ENCODE measurements at places on chromosomes 12 and 14.
A peak's percentile ranks its signal among the peaks of the same experiment; 100 is the strongest.

GRCh38 chr14:89669193-89669592, 252.2 kb upstream of the FOXN3 start:
- DNase-seq, result no peak

DNA sequence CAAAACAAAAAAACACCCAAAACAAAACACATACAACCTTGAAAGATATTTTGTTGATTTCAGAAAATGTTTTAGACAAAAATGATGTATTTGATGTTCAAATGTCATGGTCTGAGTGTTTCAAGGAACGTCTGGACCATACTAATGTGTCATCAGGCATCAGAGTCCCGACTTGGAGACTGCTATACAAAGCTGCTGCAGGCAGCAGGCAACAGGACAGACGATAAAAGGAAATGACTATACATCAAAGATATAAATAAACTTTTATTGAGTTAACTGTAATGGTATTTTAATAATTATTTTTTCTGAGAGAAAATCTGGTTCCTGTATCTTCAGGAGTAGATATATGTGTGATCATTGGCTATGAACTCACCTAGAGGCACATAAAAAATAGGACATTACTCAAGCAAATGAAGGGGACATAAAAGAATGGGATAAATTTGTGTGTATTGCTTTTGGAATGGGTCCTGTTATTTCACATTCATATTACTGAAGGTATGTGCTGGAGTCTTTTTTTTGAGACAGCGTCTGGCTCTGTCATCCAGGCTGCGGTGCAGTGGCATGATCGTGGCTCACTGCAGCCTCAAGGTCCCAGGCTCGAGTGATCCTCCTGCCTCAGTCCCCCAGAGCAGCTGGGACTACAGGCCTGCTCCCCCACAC, 87.3 kb upstream of the HECTD1 start:
- no peak for DNase-seq

- no peak for DNase-seq
These were observed 1.3 kb downstream of the RNASE8 start for GRCh38 chr14:21058903-21059302.

- peak; percentile 49 for DNase-seq
These were observed 3.7 kb downstream of the TMEM253 start for GRCh38 chr14:21104448-21105060.

GRCh38 chr14:70392676-70393075, 24.2 kb downstream of the SYNJ2BP start:
- no peak for DNase-seq

DNA sequence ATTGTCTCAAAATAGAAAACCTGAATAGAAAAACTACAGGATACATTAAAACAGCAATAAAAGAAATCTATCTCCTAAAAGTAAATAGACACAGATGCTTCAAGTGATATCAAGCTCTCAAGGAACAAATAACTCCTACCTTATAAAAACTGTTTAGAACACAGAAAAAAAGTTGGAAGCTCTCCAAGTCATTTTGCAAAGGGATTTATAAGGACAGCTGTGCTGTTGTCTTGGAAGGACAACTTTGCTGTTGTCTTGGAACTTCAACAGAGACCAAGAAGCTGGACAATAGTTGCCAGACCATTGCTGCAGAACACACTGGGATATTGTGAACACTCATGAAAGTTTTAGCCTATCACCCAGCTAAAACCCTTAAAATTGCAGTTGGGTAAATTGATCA, 780.7 kb downstream of the FLRT2 start:
- no peak for DNase-seq

- no peak for DNase-seq
These were observed 244.4 kb downstream of the NEDD1 start for GRCh38 chr12:97151481-97151880.

DNA sequence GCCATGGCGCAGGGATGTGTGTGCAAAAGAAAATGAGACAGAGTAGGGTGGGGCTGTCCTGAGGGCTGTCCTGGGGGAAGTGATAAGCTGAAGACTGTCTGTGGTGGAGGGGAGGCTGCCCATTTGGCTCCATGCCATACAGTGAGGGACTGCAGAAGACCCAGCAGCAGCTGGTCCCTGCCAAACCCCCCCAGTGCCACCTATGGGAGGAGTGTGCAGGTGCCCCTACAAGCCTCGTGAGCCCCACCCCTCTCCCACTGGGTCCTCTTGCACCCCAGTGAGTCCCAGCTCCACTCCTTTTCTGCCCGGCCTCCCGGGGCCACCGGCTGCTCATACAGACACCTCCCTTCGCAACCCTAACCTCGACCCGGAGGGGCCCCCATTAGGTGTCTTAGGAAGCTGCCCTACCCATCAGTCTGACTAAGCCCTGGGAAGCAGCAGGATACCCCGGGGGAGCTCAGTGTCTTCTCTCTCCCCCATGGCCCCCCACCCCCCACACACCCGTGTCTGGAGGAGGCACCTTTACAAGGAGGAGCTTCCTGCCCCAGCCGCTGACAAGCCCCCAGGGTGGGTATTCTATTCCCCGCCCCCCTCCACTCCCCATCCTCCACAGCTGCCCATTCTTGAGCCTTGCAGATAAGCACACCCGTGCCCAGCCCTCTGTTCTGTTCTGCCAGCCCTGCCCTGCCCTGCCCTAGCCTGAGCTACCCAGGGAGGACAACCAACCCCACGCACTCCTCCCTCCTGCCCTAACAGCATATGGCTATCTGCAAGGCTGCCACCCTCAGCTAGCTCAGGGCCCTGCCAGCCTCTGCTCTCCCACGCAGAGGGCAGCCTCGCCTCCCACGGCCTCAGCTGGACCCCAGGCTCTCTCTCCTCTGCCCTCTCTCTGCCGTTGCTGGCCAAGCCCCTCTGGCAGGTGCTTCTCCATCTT, 41.9 kb downstream of the SLC6A12 start:
- no peak for DNase-seq

DNA sequence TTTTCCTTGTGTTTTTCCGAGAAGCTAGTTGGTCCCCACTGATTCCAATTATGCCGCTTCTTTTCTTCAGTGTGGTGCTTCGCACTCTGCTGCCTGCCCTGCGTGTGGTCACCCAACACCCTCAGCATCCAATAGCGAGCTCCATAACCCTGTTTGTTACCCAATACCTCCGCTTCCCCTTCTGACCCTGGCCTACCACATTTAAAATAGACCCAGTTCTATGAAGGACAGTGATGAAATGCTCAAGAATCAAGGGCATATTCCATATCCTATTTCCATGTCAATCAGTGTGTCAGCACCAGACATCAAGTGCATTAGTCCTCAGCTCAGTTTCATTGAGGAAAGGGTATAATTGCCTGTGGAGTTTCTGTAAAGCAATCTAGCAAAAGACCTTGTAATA, 9.5 kb downstream of the NDRG2 start:
- no peak for DNase-seq

- no peak for DNase-seq
These were observed 66.1 kb upstream of the ARID2 start for GRCh38 chr12:45663455-45663854.

DNA sequence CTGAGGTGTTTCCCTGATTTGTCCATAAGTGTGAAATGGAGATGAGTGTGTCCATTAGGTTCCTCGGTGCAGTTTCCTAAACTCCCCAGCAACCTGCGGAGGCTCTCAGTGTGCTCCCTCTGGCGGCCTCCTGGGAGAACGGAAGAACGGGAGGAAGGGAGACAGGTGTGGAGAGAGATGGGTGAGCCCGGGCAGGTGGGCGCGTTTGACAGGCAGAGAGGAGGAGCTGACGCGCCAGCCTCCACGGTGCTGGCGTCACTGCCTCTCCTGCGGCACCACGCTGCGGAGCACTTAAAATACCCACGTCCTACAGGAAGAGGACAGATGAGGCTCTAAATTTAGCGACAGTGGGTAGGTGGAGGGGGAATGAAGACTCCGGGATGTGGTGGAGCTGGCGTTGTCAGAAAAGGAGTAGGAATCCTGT, 26.8 kb upstream of the PEX5 start:
- DNase-seq, result peak; percentile 23

DNA sequence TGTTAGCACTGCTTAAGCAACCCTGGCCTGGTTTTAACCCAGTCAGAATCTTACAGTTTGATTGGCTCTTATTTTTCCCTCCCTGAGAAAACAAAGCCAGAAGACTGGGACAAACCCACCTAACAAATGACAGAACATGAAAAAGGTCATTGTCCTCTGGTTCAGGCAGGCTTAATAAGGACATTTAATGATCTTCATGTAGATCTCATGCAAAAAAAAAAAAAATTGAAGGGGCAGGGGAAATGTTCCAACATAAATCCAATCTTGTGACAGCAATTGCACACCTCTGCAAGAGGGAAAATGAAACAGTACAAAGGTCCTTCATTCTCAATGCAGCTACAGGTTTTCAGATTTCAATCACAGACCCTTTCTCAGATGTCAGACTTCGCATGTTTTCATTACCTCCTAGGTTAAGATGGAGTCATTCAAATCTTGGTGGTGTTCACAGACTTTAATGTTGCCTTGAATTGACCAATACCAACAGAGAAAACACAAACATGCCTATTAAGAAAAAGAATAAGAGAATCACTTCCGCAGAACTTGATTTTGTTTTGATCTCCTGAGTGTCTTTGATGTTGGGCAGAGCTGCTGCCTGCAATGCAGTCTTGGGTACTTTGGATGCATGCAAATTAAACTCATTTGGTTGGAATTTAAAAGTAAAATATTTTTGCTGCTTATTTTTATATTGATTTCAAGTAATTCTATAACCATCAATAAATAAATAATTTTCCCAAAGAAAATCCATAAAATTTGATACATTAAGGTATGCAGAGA, 359.0 kb downstream of the BTG1 start:
- no peak for DNase-seq

DNA sequence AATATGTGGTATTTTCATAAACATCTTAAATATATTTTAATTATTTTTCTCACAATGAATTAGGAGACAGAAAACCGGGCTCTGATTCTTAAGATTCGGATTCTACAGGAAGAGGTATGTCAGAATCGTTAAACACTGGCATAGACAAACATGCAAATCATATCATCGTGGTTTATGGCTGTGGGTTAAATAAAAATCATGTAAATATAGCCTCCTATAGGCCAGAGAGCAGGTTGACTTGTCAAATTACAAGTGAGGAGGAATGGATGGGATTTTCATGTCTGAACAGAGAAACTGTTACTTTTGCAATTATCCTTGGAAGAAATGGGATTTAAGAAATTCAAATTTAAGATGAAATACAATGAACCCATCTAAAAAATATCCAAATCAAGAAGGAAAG, 74.9 kb upstream of the BCAT1 start:
- no peak for DNase-seq

DNA sequence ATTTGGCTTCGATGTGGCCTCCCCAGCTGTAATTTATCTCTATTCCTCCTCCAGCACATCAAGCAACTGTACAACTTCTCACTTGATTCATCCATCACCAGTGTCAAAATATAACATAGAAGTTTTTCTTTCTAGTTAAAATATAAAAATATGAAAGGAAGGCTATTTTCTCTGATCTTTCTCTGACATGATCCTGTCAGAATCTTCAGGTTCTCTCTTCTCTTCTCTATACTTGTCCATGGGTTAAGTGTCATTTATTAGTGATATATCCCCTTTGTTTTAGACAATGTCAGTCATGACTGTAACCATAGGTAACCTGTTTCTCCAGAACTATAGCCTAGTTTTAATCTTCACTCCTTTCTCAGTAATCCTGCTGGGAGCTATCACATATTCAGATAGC, 132.5 kb upstream of the G2E3 start:
- DNase-seq, result no peak

GRCh38 chr12:57935331-57935730, 6.0 kb upstream of the ATP23 start:
- no peak for DNase-seq

- DNase-seq, result no peak
These were observed 394.1 kb downstream of the C12orf75 start for GRCh38 chr12:105724641-105725040.

- DNase-seq, result no peak
These were observed 26.2 kb downstream of the ANG start for GRCh38 chr14:20714593-20715250.

DNA sequence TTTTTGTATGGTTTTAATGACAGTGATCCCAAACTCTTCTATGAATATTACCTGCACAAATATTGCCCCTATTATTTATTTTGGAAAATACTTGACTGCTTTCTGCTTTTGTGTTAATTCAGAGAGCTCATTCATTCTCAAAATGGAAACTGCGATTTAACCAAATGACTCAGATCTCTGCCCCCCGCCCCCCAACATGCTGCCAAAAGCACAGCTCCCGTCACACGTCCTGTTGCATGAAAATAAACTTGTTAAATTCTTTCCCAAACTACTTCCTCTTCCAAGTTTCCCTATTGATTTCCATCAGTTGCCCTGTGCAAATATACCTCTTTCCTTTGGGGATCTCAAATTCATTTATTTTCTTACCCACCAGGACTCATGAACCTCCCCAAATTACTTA, 18.0 kb upstream of the NRDE2 start:
- no peak for DNase-seq

DNA sequence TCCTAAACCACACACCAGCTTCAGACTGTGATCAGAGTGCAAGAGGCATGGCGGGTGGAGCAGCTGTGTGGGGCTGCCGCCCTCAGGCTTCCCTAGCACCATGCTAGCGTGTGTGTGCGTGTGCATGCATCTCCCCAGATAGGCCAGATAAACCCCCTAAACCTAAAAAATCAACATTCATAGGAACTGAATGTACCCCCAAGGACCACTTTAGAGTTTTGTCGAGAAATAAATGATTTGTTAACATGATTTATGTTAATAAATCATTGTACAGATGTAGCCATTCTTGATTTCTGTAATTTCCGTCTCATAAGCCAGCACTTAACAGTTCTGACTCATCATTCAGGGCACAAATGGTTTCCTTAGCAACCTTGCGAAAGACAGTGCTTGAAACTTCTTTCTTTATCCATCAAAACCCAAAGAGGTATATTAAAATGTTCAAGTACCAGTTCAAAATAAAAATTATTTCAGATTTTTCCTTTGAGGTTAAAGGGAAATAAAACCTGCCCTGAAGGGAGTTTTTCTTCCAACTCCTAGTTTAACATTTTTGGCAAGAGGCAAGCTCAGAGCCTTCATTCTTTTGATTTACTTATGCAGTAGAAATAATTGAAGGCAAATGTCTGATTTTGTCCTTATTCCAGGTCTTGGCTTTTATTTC, 206.2 kb upstream of the RGS6 start:
- no peak for DNase-seq

GRCh38 chr14:59273737-59274136, 85.3 kb downstream of the DAAM1 start:
- DNase-seq, result no peak

DNA sequence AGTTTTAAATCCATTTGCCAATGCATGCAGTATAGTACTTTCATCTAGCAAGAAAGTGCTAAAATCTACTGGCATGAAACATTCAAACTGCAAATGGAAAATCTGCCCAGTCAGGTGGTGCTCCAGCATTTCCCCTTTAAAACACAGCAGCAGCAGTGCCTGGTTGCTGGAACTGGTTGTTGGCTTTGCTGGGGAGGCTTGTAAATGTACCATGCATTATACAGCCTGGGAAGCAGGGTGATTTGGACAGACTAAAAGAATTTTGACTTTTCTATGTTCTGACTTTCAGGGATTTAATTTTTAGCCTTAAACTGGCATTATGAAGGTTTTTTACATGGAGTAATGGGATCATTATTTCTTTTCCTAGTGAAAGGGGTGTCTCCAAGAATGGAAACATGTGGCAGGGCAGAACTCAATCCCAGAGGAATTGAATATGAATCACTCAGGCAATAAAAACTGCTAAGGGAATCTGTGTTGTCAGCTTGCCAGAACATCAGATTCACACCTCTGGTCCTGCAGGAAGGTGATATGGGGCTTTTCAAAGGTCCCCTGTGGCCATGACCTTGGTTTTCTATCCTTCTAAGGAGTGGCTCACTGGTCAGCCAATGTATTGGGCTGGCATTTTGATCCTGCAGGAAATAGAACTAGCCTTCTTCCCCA, 9.0 kb upstream of the PAX9 start:
- DNase-seq, result no peak
